Left forelimb (tissue), 1 donor: ENCODE measurements at places on chromosomes 2 and 18.

DNA sequence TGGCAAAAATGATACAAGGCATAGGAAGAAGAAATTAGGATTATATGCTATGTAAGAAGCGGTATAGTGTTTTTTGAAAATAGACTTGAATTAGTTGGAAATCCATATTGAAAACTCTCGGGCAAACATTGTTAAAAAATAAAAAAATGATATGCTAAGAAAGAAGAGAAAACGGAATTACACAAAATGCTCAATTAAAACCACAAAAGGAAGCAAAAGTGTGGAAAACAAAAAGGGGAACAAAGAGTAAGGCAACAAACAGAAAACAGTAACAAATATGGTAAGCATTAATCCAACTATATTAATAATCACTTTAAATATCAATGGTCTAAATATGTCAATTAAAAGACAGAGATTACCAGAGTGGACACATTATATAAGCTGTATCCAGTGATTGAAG is 58.4 kb downstream of the TXNL1 start:
- no peak for DNase-seq

DNA sequence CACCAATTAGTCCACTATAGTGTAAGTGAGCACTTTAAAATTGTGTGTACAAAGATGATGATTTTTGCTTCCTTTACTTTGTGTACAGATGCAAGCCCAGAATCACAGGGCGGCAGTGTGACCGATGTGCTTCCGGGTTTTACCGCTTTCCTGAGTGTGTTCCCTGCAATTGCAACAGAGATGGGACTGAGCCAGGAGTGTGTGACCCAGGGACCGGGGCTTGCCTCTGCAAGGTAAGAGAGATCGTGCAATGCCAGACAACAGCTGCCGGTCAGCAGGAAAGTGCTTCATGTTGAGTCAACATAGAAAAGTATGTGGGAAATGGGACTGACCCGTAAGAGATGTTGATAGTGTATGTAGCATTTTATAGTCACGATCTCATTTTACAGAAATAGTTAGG is 156.8 kb upstream of the TTC39C start:
- no peak for DNase-seq

DNA sequence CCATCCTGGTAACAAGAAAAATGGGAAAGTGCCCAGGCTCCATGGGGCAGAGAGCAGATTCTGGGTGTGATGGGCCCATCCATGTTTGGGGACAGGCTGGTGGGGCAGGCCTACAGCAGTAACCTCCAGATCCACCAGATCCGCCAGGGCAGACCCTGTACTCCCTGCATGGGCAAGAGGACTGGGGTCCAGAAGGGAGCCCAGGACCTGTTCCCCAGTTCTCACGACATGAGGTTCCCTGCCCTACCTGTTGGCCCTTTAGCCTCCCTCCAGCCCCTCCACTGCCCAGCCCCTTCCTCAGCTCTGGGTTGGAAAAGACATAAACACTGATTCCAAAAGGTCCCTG is 38.7 kb downstream of the EMX1 start:
- DNase-seq: no peak

DNA sequence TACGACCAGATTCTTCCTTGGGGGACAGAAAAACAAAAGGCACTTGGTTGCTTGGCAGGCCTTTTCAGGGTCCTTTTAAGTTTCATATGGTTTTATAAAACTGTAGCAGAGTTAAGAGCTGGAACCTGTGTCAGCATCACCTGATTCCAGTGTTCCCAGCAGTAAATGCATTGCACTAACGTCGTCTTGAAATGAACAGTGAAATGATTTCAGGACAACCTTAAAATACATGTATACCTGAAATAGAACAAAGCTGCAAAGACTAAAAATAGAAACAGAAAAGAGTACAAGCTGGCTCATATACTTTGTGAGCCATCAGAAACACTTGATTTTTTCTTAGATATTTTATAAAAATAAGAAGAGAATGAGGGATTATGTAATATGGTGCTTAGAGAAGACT is 51.9 kb downstream of the ACSL3 start:
- DNase-seq: no peak

DNA sequence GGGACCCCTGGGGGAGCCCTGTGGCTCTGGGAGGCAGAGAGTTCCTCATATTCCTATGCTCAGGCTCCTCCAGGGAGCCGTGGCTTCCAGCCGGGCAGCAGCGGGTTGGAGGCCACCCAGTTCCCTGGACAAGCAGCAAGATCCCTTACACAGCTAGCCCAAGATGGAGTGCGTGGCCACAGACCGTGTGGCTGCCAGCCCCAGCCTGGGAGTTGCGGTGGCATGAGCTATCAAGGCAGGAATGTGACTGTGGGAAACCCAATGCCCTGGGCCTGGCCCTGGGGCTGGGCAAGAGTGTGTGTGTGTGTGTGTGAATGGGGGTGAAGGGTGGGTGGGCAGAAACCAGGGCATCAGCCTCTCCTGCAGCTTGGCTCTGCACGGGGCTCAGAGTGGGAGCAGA is 130.5 kb downstream of the DYSF start:
- no peak for DNase-seq

- peak; percentile 40 for DNase-seq
Measured at GRCh38 chr2:41920812-41921211, 127.0 kb upstream of the PKDCC start.

- no peak for DNase-seq
Measured at GRCh38 chr18:24869285-24869684, 408.8 kb downstream of the HRH4 start.

DNA sequence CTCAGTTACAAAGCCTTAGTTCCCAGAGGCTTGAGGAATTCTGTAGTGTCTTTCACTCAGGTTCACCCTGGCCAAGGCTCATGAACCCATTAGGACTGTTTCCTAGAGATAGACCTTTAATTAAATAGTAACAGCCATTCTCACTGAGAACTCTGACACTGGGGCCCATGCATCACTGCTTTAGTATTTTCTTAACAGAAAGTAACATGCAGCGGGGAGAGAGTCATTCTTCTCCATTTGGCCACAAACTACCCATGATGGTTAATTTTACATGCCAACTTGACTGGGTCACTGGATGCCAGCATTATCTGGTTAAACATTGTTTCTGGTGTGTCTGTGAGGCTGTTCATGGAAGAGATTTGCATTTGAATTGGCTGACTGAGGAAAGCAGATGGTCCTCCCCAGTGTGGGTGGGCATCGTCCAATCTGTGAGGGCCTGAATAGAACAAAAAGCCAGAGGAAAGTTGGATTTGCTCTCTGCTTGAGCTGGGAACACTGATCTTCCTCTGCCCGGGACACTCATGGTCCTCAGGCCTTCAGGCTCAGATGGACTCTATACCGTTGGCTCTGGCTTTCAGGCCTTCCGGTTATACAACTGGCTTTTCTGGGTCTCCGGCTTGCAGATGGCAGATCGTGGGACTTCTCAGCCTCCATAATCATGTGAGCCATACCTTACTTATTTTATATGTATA is 5.6 kb upstream of the CPLX4 start:
- no peak for DNase-seq

DNA sequence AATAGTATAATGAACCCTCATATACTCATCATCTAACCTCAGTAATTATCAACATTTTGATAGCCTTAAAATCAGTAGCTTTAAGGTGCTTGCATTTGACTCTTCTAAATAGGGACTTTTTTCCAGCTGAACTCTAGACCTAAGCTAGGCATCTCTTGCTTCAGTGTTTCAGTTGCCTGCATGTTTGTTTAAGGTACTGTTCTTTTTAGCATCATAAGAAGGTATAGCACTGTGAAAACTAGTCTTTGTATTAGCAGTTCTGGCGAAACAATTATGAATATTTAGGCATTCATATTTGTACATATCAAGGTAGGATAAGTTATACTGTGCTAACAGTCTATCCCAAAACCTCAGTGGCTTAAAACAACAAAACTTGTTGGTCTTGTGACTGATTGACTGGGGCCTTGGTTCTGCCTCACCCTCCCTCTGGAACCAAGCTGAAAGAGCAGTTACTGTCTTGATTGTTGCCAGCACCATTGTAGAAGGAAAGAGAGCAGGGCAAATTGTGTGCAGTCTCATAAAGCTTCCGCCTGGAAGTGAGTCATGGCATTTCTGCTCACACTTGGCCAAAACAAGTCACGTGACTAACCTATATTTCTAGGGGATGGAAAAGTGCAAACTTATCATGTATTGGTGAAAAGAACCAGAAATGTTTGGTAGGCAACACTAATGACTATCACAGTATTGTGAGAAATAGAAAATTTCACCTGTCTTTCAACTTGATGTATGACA is 24.3 kb downstream of the GALNT1 start:
- no peak for DNase-seq

DNA sequence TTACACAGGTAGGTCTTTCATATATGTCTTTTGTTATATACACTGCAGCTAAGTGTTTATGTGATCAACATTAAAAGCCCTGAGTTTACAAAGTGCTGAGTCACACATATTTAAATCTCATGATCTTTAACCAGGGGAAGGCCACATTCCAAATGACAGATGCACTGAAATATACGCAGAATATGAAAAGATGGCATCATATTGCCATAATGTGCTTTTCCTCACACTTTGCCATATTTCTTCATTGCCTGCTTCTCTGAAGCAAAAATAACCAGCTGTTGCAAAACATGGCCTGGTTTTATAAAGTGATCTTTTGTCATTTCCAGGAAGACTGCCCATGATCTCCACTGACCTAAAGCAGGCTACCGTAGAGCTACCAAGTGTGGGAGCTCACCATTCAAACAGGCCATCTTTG is 93.5 kb upstream of the MAPRE2 start:
- no peak for DNase-seq

DNA sequence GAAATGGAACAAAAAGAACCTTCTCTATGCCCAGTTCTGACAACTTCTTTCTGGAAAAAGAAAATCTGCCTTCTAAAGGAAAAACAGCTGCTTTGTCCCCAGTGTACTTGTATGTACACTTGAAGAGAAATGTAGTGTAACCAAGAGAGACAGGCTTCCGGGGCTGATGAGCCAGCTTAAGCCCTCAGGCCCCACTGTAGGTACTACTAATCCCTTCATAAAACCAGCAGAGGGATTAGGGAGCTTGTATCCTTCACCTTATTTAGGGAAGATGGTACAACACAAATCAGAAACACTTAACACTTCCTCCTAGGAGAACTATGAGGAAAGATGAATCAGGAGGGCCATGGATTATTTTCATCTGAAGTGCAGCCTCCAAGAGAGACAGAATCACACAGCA is 18.8 kb upstream of the SUCLG1 start:
- DNase-seq: no peak

DNA sequence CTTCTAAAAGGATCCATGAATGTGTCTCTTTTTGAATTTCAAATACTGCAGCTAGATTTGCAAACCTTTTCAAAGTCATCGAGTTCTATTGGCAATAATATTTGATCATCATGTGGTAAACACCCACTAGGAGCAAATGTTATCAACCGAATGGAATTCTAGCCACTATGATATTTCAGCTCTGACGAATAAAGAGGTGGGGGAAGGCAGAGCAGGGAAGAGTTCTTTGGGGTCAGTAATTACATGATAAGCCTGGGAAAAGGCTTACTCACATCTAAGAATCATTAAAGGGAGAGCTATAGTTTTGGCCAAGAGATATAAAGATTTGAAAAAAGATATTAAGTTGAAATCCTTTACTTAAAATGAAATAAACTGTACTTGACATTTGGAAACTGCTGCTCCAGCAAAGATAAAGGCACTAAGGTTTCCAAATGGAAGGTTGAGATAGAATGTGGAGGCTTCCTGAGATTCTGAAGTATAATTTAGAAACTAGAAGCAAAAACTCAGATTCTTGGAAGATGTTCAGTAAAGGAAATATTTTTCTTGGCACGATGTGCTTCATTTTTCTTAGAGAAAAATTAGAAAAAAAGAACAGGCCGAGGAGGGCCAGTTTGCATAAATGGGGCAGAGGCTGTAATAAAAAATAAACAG is 104.7 kb upstream of the ARHGAP28 start:
- DNase-seq: no peak

DNA sequence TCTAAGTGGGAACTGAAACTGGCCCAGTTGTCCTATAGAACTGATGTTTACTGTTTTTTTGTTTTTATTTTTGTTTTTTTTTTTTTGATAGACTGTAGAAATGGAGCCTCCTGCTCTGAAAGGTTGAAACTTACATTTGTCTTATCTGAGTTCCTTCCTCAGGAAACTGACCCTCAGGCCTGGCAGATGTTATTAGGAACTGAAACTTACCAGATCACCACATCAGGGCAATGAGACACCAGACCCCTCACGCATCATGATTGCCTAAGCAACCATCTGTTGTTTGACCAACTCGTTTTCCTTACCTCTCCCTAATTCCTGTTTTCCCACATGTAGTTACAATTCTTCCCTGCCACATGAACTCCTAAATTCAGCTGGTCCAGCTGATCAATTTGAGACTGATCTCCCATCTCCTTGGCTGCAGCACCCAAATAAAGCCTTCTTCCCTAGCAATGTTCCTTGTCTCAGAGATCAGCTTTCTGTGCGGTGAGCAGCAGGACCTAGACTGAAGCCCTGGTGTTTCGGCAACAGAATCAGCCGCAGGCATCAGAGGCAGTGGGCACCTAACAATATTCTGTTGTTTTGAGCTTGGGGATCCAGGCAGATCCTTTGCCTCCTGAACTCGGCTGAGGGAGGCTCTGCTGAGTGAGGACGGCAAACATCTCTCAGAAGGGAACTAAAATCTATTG is 96.8 kb downstream of the MSH2 start:
- DNase-seq: no peak

- DNase-seq: no peak
Measured at GRCh38 chr2:175855236-175855635, 146.8 kb downstream of the LNPK start.

DNA sequence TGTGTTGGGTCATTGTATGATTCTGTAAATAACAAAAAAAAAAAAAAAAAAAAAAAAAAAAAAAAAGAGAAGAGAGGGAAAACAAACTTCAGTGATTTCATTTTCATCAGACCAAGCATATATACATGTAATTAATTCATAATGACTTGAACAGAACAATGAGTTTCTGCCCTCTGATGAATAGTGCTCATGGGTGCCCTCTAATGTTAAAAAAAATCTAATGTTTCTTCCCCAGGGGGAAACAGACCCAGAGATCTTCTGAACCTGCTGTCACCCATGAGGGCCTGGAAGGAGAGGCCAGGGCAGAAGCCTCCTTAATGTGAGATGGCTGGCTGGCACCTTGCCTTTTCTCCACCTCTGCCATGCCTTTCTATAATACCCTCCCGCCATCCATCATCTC is 289.2 kb downstream of the ZNF521 start:
- DNase-seq: no peak

GRCh38 chr18:58862851-58863538 is 1.7 kb upstream of the ZNF532 start:
- DNase-seq: peak; percentile 77

DNA sequence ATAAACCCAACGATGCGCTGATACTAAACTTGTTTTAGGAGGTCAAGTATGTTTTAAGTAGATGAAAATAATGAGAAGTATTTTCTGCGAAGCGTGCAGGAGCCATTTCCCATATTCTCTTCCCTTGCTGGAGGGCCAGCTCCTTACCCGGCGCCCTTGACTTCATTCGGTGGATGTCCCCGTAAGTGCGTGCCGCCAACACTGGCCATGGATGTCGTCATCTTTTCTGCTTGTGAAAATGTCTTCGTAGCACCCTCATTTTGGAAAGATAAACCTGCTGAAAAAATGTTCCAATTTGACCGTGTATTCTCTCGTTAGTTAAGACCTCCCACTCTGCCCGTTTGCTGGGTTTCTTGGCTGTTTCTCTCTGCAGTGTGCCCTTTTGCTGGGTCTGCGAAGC is 127.5 kb downstream of the RTP5 start:
- no peak for DNase-seq
